Left kidney (tissue), 8 donors: ENCODE measurements at places on chromosomes 7 and 10. TPM values are rescaled to one million over a fixed set of nuclear protein-coding genes. Genes with fewer than 3 reads are reported as not detected.

Gene CTAGE8
- polyA plus RNA-seq: 12.3 TPM

Gene MBL2
- not detected for polyA plus RNA-seq

Gene CLRN3
- polyA plus RNA-seq: 22.5 TPM

Gene MYO3A
- 10.2 TPM for polyA plus RNA-seq

Gene CCDC172
- not detected for polyA plus RNA-seq

Gene STK32C
- polyA plus RNA-seq: 11.5 TPM

GRCh38 chr7:44218418-44219201 lies 17.8 kb downstream of the YKT6 start:
- no peak for DNase-seq

- DNase-seq: no peak
These were observed 19.5 kb upstream of the GNA12 start for GRCh38 chr7:2863461-2864066.

DNA sequence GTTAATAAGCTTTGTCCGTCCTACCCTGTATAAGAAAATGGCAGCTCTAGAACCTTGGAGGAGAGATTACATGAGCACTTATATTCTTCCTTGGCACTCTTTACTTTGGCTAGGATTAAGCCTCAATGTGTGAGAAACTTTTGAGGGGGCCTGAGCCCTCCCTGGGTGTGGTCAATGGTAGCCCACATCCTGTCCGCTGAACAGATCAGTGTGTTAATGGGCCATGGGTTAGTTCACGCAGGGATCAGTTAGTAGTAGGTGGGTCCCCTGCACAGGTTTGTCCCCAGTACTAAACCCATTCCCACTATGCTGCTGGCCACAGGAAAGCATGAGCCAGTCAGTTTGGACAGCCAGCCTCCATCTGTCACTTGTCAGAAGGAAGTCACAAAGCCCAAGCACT lies 20.2 kb upstream of the IKZF1 start:
- no peak for DNase-seq

DNA sequence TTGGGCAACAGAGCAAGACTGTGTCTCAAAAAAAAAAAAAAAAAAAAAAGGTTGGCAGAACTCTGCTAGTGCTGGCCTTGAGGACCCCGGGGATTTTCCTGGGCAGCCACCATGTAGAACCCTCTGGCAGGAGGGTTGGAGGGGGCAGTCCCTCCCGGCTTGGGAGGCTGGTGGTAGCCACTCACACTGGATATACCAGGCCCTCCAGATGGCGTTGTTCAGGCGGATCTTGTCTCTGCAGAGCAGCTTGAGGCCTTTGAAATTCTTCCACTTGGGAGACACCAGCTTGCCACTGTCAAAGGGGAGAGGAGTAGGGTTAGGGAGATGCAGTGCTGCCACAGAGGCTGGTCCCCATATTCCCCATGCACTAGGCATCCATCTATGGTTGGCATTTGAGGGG lies 8.4 kb downstream of the MLXIPL start:
- no peak for DNase-seq

GRCh38 chr7:7746458-7746857 lies 28.1 kb upstream of the RPA3 start:
- no peak for DNase-seq

DNA sequence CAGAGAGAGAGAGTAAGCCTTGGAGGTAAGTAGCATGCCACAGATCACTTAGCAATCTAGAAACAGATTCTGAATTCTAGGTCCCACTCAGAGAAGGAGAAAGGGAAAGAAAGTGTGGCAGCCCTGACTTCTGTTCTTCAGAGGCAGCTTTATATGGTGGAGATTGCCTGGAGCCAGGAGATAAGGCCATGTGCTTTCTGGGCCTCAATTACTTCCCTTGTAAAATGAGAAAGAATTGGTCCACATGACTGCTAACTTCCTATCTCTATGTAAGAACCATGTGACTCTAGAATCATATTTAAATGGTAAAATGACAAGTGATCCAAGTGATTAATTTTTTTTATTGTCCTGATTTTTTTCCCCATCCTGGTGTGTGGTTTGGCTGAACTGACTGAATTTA lies 64.1 kb downstream of the HHEX start:
- no peak for DNase-seq

- no peak for DNase-seq
These were observed 86.2 kb upstream of the ANLN start for GRCh38 chr7:36303202-36304098.

- DNase-seq: peak; percentile 47
These were observed 20.9 kb downstream of the MORN4 start for GRCh38 chr10:97612386-97612785.

DNA sequence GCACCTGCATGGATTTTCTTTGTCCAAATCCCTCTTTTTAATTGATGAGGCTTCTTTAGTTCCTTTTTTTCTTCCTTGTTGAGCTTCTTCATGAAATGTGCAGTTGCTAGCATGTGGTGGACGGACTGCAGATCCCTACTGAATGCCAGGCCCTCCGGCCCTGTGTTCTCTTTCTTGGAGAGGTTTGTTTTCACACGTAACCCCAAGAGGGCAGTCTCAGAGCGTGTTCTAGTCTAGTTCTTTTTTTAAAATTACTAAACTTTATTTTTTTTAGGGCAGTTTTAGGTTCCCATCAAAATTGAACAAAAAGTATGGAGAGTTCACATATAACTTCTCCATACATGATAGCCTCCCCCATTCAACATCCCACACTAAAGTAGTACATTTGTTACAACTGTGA lies 190.0 kb downstream of the CFTR start:
- DNase-seq: no peak
